ENCODE measurements at places on chromosomes 7 and 10. TPM values are rescaled to one million over a fixed set of nuclear protein-coding genes. Genes with fewer than 3 reads are reported as not detected.

Gene KIFBP
- 45.9 TPM for total RNA-seq

Gene HOXA9
- not detected for total RNA-seq

Gene TYW1B
- 2.3 TPM for total RNA-seq

Gene GPR85
- not detected for total RNA-seq

Gene BUD23
- 124 TPM for total RNA-seq

Gene FAM25A
- total RNA-seq: not detected

Gene WDFY4
- total RNA-seq: 0.23 TPM

Gene SPDYE2B
- not detected for total RNA-seq

Gene NODAL
- total RNA-seq: not detected

Gene PPP1R17
- not detected for total RNA-seq

Gene TRIM4
- total RNA-seq: 28.1 TPM

Gene RPEL1
- 0.10 TPM for total RNA-seq

Gene SCART1
- 0.57 TPM for total RNA-seq

Gene FAM24B
- 21.3 TPM for total RNA-seq

Gene DNTT
- total RNA-seq: not detected

Gene CPA1
- total RNA-seq: 7.6 TPM

Gene MINDY4
- total RNA-seq: 6.2 TPM

Gene EEPD1
- total RNA-seq: 48.0 TPM

Gene ACHE
- total RNA-seq: 10.4 TPM

Gene CYP3A5
- total RNA-seq: 0.31 TPM

Data from Panc1 (cell line).